ENCODE measurements at places on chromosomes 7 and 10.
A peak's percentile ranks its signal among the peaks of the same experiment; 100 is the strongest.

DNA sequence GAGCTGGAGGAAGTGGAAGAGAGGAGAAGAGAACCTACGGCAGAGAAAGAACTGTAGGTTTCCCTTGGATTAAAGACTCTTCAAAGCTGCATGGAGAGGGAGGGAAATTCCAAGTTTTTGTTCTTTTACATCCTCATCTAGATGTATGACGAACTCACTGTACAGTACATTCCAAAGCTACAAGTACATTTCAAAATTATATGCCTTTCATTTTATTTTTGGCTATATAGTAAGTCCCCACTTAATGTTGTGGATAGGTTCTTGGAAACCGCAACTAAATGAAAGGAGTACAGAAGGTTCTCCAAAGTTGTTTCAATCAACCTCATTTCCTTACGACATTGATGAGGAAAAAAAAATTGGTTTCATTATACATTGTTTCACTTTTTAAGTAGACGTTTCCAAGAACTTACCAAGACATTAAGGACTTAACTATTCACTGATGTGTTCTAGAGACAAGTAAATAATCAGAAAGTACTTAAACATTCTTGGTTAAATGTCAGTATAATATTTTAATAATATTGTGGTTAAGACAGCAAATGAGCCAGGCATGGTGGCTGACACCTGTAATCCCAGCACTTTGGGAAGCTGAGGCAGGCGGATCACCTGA, 16.1 kb upstream of the JMJD1C start:
- DNase-seq, result no peak

DNA sequence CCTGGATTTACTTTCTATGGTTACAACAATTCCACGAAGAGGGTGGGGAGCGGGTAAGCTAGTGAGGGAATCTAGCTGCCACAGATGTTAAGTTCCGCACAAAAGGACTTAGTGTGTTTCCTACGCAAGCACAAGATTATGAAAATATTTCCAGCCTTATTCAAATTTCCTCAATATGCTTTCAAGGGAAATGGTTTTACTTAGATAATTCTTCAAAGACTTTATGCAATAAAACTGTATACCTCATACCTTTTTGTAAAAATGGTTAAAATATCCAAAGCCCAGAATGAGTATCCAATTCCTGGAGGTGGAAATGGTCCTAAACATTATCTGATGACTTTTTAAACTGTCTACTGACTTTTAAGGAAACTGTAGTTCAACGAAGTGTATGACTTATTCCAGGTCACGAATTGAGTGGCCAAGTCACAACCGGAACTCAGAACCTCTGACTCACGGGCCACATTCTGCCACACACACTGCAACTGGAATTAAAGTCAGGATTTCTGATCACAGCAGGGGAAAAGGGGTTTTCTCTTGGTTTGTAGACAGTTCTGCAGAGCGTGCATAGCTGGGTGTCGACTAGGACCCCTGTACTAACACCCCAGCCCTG, 20.2 kb upstream of the INSIG1 start:
- no peak for DNase-seq

DNA sequence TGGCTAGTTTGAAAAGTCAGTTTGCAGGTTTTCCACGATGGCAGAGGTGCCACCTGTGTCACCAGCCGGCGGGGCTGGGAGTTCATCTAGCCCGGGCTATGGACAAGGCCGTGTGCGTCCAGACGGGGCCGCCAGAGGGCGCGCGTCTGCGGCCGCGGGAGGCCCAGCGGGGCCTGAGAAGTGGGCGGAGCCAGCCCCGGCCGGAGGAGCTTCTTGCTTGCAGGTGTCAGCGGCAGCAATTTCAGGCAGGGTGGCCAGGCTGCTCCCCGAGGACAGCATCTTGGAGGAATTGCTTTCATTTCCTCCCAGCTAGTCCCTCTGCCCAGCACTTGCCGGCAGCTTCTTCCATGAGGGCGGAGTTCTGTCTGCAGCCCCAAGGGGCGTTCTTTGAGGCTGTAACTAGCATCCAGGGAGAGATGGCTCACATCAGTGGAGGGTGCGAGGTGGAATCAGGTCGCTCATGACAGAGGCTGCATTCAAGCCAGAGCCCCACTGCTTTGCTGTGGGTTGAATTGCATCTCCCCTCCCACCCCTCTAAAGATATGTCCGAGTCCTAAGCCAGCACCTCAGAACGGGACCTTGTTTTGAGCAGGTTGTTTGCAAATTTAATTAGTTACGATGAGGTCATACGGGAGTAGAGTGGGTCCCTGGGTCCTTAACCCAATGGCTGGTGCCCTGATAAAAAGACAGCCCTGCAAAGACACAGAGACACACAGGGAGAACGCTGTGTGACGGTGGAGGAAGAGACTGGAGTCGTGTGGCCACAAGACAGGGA, 85.9 kb upstream of the MKI67 start:
- peak; percentile 98 for DNase-seq

- DNase-seq, result no peak
Observed at GRCh38 chr7:31699050-31699449, 12.0 kb downstream of the PPP1R17 start.

DNA sequence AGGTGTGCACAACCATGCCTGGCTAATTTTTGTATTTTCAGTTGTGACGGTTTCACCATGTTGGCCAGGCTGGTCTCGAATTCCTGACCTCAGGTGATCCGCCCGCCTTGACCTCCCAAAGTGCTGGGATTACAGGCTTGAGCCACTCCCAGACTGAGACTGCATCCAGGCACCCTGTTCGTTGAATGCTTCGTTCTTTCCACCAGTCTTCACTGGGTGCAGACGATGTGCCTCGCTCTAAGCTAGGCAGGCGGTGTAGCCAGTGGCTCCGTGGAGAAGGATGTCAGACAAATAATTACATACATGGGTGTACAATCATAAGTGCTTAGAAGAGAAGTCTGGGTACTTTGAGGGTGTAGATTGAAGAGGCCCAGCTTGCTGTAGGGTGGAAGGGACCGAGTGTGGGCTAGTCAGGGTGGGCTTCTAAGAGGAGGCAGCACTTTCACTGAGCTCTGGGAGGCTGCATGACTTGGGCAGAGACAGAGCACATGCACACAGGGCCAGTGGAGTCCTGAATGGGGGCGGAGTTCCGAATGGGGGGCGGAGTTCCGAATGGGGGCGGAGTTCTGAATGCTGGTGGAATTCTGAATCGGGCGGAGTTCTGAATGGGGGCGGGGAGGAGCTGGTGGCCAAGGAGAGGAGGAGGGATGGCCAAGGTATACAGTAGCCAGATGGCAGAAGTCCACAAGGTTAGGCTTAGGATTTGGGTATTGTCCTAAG, 74.3 kb downstream of the COL26A1 start:
- DNase-seq, result no peak

DNA sequence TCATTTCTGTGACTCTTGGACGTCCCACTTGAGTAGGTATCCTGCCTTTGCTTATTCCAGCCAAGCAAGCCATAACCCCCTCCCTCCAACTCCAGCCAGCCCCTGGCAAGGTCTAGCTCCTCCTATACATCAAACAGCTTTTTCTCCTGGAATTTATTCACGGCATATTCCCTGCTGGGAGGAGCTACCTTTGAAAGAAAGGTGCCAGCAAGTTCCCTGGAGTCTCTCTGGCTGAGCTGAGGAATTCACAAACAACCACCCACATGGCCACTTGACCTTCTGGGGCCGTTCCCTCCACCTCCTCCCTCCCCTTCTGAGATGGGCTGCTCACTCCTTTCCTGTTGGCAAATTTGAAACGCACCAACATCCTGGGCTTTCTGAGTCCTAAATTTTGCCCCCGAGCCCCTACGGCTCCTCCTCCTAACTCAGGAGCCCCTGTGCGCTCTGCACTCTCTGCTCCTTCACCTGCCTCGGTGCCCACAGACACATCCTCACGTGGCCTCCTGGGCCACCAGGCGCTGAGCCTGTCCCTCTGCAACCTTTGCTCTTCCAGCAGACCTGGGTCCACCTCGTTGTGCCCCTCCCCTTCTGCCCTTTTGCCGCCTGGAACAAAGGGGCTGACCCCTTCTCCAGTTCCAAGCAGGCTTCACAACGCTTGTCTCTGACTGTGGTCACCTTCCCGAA, 48.0 kb downstream of the HSPA12A start:
- no peak for DNase-seq

GRCh38 chr7:85286446-85286845, 99.6 kb upstream of the SEMA3D start:
- DNase-seq, result no peak

- DNase-seq, result no peak
Observed at GRCh38 chr10:124155781-124156435, 62.5 kb upstream of the CHST15 start.

DNA sequence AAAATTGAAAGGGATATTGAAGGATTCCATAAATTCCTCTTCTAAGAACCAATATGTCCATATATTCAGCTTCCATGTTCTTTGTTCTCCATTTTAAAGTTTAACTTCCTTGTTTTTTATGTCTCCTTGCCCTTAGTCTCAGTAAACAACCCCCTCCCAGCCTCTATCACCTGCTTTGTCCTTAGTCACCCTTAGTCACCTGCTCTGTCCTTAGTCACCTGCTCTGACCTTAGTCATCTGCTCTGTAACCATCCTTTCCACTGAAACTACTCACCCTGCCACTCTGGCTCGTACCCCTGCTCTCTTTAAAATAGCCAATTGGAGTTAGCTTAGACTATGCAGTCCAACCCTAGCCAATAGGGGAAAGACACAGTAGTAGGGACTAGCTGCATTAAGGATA, 136.2 kb upstream of the TMEM106B start:
- no peak for DNase-seq

GRCh38 chr7:26193432-26194207, 6.9 kb downstream of the HNRNPA2B1 start:
- no peak for DNase-seq

GRCh38 chr7:140685407-140686087, 11.0 kb upstream of the NDUFB2 start:
- DNase-seq, result no peak

GRCh38 chr10:28928484-28928883, 251.2 kb downstream of the BAMBI start:
- DNase-seq, result no peak

All from GM19239 (cell line).